ENCODE measurements at places on chromosomes 7 and 10. TPM values are rescaled to one million over a fixed set of nuclear protein-coding genes. Genes with fewer than 3 reads are reported as not detected.

The INA gene
- total RNA-seq: 223 TPM

The LIPK gene
- not detected for total RNA-seq

The CRTAC1 gene
- total RNA-seq: 55.8 TPM

The NAT16 gene
- 2.1 TPM for total RNA-seq

The SPDYE6 gene
- total RNA-seq: not detected
